ENCODE measurements at places on chromosomes 12 and 14.

DNA sequence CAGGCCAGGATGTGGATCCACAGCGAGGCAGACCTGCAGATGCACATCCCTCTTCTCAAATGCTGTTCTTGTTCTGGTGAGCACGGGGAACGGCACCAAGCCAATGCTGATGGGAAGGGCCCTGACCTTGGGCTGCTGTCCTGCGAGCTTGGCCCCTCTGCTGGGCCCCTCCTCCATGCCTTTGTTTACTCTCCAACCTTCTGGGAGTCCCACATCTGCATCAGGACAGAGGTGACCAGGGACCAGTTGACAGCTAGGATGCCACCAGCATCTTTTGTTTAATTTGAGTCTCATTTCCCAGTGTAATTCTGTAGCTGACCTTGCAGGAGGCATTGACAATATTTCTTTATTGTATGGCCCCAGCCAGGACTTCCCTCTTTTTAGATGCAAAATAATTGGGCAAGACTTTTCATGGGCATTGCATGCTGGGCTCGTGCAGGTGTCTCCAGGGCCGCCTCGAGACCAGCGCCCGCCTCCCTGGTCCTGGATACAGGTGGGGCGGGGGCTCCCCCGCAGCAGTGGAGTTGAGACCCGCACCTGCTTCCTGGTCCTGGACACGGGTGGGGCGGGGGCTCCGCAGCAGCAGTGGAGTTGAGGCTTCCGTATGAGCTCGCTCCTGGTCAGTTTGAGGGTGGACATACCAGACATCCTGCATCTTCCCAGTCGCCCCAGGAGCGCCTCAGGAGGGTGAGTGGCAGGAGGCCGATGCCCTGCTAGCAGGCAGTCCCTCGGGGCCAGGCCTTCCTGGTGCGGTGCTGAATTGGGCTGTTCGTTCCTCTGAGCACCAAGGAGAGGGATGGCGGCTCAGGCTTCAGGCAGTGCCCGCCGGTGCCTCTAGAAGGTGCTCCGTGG lies 11.4 kb downstream of the PACS2 start:
- no peak for DNase-seq

- no peak for DNase-seq
Measured at GRCh38 chr14:68893566-68893965, 85.5 kb downstream of the ACTN1 start.

- DNase-seq, result no peak
Measured at GRCh38 chr12:47993491-47993890, 10.8 kb downstream of the COL2A1 start.

GRCh38 chr12:96006727-96007126 lies 10.6 kb upstream of the HAL start:
- no peak for DNase-seq

DNA sequence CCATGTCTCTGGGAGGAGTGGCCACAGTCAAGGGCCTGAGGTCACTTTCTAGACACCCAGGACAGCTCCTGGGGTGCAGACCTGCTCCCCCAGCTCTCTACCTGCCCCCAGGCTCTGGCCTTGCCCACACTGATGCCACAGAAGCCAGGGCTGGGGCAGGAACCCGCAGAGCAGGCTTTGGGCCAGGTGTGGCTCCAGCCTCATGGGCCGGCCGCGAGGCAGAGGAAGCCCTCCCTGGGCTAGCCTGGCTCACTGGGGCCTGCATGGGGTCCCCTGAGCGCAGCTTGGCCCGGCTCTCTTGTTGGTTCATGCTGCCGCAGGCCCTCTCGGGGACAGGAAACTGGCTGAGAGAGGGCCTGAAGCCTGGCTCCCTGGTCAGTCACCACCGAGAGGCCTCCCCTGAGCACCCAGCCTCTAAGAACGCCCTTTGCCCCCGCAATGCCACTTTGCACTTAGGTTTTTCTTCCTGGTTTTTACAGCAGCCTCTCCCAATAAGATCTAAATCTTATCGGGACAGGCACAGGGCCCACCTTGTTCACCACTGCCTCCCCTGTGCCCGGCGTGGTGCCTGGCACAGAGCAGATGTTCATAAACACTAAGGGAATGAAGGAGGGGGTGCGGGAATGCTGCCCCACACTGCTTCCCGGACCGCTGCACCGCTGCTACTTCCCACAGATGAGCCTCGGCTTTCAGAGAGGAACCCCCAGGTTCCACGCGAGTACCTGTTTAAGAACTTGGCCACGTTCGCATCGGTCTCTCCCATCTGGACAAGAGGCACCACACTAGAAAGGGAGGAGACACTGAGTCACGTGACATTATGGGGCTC lies 14.7 kb downstream of the MMAB start:
- no peak for DNase-seq

DNA sequence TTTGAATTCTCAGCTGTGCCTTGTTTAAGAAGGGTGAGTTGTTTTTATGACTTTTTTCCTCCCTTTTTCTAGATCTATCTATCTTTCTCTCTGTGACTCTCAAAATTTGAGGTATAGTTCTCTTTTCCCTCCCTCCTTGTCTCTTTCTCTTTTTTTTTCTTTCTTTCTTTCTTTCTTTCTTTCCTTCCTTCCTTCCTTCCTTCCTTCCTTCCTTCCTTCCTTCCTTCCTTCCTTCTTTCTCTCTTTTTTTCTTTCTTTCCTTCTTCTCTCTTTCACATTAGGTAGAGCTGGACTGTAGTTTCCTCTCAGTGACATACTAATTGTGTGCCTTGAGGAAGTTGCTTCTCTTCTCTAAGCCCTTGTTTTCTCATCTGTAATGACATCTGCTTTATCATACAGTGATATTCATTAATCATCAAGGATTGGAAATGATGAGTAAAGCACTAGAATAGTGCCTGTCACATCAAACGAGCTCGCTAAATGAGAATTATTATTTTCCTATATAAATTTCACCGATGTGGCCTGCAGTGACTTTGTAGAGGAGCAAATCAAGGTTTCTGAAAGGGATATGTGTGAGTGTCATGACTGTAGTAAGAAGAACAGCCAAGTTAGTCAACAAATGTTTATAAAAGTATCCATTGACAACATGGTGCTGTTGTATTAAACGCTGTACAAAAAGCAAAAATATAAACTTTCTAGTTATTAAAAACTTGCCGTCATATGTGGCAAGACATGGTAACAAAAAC lies 78.9 kb upstream of the SLC38A2 start:
- DNase-seq, result no peak

GRCh38 chr12:108690191-108690518 lies 41.2 kb downstream of the CORO1C start:
- DNase-seq, result no peak

DNA sequence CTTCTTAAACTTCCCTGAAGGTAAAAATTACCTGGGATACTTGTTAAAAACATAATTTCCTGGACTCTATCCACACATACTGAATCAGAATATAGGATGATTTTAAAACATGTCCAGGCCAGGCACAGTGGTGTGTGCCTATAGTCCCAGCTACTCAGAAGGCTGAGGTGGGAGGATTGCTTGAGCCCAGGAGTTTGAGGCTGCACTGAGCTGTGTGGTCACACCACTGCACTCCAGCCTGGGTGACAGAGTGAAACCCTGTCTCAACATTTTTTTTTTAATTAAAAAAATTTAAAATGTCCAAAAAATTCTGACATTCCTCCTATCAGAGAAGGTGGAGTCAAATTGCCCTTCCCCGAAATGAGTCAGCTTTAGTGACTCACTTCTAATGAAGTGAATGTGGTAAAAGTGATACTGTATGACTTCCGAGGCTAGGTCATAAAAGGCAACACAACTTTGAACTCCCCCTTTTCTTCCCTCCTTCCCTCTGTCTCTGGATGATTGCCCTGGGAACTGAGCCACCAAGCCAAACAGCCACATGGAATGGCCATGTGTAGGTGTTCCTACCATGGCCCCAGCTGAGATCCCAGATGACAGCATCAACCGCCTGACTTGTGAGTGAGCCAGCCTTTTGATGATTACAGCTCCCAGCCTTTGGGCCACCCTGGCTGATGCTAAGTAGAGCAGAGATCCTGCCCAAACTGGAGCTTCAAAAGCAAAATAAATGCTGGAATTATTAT lies 36.3 kb downstream of the LIMA1 start:
- DNase-seq, result no peak

GRCh38 chr12:77845831-77846230 lies 15.1 kb downstream of the NAV3 start:
- DNase-seq, result no peak

DNA sequence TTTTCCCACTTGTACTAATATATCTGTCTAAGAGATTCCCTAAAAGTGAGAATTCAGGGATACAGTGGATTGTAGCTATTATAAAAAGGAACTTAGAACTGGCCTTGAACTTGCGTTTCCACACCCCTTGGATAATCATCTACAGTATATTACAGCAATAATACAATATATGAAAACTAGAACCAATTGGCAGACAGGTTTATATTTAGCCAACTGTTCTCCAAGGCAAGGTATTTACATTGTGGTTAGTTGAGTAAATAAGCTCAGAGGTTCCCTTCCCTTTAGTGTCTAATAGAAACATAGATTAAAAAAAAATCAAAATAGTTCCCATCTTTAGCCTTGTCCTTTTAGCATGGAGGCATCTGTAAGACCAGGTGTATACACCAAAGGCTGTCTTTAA lies 42.1 kb downstream of the LIMA1 start:
- no peak for DNase-seq

DNA sequence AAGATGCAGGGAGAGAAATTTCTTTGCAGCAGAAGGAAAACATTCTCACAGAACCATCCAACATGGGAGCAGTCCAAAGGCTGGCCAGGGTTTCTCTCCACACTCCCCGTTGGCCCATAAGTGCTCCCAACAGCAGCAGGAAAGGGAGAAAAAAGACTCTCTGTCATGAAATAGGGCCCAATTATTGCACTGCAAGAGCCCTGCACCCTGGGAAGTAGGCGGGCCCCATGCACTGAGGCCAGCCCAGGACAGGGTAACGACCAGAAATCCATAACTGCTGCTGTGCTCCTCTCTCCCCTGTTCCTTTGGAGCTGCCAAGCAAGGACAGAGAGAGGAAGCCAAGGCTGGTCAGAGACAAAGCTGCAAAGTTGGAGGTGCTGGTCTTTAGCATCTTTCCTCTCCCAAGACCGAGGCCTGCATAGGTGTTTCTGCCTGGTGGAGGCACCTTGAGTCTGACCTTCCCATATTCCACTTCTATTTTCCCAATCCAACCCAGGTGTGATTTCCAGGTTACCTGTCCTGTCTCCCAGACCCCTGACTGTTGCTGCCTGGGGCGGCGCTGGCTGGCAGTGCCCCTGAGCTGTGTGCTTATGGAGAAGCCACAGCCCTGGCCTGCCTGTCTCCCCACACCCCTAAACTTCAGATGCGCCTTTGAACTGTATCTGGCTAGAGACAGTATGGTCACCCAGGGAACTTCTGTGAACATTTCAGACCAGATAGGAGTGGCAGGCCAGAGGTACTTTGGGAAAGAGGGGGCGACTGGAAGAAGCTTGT lies 6.8 kb downstream of the GALNT16 start:
- DNase-seq, result no peak

DNA sequence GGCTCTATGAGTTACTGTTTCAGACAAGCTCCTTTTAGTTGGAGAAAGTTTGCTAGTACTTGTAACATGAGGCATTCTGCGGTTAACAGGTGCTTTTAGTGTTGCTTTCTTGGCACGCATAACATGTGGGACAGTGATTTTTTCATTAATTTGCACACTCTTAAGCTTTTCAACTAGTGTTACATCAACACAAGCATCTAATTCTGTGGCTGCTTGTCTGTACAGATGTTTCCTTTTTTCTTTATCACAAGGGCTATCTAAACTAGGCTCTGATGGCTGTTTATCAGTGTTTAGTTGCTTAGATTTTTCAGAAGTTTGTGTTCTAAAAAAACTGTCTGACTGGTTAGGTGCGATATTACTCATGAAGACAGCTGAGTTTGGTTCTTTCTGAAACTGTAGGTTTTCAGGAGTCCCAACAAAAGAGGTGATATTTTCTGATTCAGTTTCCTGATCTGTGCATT lies 120.1 kb downstream of the RALGAPA1 start:
- DNase-seq, result no peak

DNA sequence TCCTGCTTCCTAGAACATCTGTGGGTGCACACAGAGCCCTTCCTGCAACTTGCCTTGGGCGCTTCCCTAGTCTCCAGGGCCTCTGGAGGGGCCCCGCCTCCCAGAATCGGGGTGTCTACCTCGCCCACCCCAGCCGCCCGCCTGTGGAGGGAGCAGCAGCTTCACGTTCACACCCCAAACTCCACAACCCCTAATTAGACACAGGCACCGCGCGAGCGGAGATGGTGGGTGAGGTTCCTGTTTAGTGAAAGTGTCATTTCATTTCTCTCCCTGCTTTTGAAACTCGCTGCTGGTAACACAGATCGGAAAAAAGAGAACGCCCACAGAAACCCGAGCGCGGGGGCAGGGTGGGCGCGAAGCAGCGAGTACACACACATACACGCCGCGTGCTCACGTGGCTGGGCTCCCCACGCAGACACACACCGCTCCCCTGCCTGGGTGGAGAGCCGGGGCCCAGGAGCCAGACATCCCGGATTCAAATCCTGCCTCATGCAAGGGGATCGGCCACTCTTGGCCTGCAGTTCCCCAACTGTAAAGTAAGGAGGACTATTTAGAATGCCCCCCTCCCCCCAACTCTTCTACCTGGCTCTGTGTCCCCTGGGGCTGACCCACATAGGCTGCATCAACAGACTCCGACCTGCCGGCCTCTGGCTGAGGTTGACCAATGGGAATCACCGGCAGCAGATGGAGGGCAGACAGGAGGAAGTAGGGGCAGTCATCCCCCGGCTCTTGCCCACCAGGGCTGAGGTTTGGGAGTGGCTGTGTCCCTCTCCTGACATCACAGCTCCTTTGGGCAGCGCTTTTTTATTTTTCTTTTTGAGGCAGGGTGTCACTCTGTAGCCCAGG lies 79.2 kb upstream of the NCOR2 start:
- DNase-seq, result no peak

DNA sequence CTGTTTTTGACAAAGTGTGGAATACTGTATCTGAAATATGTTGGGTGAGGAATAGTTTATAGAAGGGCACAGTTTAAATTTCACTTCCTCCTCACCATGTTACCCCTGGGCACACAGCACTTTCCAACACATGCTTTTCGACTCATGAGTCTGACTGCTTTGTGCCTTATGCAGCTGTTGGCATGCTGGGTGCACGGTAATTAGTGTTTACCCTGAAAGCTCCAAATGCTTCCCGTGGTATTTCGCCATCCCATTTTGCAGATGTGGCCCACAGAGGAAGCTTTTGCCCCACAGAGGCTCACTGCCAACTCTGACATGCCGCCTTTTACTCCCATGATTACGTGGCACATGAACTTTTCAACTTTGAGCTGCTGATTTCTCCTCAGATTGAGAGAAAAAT lies 168.6 kb downstream of the PRKCH start:
- no peak for DNase-seq
